ENCODE measurements at places on chromosomes 11 and 22.

DNA sequence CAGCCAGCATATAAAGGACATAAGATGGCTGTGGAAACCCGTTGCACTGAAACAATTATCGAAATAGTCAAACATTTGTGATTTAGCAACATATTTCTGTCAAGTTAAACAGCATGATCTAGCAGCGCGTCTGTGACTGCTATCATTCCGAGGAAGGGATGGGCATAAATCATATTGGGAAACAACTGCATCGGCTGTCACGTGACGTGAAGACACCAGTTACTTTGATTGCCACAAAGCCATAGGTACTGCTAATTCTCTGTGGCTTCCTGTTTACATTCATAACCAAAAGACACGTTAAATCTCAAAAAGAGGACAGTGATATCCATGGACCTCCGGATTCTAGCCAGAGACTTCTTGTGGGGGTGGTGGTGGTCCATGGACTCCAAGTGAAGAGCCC lies 87.8 kb downstream of the CACNA1I start:
- DNase-seq = no peak

GRCh38 chr11:109984634-109985289 lies 108.4 kb upstream of the ZC3H12C start:
- no peak for DNase-seq

- no peak for DNase-seq
These were observed 31.4 kb downstream of the IGHMBP2 start for GRCh38 chr11:68935066-68935465.

DNA sequence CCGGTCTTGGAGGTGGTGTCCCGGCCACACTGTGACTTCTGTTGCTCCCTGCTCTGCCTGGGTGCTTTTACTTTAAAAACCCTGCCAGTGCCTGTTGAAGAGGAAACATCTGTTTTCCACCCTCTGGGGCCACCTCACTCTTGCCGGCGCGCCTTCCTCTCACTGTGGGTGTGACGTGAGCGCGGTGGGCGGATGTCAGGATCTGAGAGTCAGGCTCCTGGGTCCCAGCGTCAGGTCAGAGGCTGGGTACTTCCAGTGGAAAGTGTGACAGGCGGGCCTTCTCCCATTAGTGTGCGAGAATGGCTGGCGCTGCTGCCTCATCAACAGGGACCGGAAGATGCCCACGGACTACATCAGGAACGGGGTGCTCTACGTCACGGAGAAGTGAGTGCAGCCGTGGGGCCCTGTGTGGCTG lies 54.2 kb downstream of the GRAMD4 start:
- peak; percentile 92 for DNase-seq

DNA sequence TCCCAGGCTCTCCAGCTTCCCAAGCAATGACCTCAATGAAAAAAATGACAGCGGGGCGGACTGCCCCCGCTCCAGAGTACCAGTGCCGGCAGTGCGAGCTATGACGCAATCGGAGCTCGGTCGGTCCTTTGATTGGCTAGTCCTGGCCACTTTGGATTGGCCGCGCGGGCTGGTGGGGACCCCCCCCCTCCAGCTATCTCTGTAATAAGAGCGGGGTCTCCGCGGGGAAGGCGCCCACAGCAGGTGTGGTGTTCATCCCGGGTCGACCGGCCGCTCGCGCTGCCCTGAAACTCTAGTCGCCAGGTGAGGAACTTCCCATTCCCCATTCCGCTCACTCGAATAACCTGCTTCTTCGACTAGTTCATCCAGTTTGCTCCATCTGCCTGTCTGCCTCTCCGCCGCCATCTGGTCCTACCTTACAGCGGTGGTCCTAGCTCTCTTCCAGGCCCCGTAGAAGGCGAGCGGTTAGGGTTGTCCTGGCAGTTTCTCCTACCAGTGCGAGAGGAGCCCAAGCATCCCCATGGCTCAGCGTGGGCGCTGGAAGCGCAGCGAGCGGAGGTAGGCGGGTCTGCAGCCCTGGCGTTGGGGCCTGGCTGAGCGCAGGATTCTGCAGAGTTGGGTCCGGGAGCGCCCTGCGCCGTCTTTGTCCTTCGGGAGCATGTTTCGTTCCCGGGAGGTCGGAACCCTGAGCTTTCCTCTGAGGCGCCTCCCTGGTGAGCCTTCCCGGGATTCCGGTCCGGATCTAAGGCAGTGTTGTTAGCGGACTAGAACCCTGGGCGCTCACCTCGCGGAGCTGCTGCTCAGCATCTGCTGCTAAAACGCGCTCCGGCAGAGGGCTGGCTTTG lies at the start of gene CALCB:
Gene CALCB (plus strand): TSS at position 233 of the 845 bp plus-strand sequence. CDS start 1,126 bp downstream, outside the sequence.
- DNase-seq = no peak

GRCh38 chr22:42768385-42769035 lies 47.8 kb upstream of the A4GALT start:
- no peak for DNase-seq

Measured in stimulated activated CD8-positive, alpha-beta memory T cell treated with anti-CD3 and anti-CD28 coated beads, Interleukin-4, amount 100 ng/mL, for 4 hours (primary cell).